Suppressor macrophage (primary cell): ENCODE measurements at places on chromosomes 4 and X.

- DNase-seq = peak; percentile 19
Measured at GRCh38 chrX:34300871-34301270, 168.8 kb upstream of the FAM47A start.

- no peak for DNase-seq
Measured at GRCh38 chr4:151418385-151418784, 9.4 kb downstream of the FHIP1A start.

GRCh38 chrX:46994096-46994495 lies 81.9 kb downstream of the JADE3 start:
- DNase-seq = no peak

DNA sequence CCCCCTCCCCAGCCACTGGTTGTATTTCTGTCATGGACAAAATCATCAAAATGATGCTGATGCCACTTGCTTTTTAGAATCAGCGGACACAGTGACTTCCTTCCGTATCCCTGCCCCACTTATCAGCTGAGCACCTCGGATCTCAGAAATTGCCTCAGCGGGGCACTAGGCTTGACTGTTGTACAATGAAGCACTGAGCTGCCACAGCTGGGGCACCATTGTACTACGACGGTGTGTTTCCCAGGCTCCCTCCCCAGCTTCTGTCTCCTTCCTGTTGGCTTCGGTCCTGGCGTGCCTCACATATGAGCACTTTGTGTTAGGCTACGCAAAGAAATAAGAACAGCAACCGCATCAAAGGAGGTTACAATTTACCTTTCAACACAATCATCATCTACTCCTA lies 82.4 kb downstream of the F11 start:
- no peak for DNase-seq

DNA sequence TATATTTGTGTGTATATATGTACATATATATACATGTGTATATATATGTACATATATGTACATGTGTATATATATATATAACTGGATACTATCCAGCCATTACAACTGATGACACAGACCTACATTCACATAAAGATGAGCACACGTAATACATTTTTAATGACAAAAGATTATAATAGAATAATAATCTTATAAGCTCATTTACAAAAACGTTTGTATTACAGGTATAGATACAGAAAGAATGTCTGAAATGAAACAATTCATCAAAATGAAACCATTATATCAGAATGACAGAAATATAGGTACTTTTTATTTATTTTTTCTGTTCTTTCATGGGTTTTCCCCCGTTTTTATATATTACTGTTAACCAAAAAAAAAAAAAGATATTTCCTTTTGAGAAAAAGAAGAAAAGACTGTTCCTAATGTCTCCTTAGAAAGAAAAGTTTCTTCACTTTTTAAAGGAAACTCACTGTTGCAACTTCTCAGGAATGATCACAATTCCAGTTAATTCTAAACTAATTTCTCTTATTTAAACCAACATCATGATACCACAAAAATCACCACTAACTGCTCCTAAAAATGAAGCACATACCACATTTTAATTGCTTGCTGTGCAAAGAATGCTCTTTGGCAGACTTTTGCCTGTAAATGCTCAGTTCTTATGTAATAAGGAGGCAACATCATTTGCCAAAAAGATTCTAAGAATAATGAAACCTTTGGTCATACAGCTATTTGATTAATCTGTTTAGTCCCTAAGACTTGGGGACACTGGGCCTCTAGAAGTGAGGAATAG lies 18.9 kb downstream of the LEF1 start:
- DNase-seq = no peak

- no peak for DNase-seq
Measured at GRCh38 chrX:31302573-31303075, 230.8 kb upstream of the FTHL17 start.

DNA sequence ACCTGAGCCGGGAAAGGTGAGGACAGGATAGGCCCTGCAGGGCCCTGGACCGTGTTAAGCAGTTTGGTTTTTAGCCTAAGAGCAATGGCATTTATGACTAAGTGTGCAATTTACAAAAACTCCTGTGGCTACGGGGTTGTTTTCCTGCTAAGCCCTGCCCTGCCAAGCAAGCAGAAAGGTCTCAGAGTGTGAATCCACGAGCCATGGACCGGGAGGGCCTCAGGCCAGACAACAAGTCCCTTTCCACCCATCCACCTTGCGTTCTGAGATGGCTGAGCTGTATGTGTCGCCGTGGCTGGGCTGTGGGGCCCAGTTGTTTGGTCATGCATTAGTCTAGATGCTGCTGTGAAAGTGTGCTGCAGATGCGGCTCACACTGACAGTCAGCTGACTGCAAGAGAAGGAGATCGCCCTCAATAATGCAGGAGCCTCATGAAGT lies 33.9 kb upstream of the AFAP1 start:
- DNase-seq = no peak

- DNase-seq = no peak
Measured at GRCh38 chrX:70313503-70313902, 23.6 kb downstream of the KIF4A start.
